ENCODE measurements at places on chromosomes 6 and 20.
A peak's percentile ranks its signal among the peaks of the same experiment; 100 is the strongest.

GRCh38 chr20:37511610-37512275, 9.3 kb upstream of the NNAT start:
- no peak for DNase-seq

DNA sequence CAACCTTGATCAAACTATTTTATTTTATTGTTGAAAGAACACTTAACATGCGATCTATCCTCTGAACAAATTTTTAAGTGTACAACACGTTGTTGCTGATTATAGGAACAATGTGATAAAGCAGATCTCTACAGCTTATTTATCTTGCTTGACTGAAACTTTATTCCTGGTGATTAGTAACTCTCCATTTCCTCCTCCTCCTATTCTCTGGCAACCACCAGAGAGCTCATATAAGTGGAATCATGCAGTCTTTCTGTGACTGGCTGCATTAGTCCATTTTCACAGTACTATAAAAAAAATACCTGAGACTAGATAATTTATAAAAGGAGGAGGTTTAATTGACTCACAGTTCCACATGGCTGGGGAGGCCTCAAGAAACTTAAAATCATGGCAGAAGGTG, 218.1 kb downstream of the LRFN2 start:
- DNase-seq, result no peak

GRCh38 chr6:1590580-1590979, 19.1 kb upstream of the FOXC1 start:
- DNase-seq, result no peak

DNA sequence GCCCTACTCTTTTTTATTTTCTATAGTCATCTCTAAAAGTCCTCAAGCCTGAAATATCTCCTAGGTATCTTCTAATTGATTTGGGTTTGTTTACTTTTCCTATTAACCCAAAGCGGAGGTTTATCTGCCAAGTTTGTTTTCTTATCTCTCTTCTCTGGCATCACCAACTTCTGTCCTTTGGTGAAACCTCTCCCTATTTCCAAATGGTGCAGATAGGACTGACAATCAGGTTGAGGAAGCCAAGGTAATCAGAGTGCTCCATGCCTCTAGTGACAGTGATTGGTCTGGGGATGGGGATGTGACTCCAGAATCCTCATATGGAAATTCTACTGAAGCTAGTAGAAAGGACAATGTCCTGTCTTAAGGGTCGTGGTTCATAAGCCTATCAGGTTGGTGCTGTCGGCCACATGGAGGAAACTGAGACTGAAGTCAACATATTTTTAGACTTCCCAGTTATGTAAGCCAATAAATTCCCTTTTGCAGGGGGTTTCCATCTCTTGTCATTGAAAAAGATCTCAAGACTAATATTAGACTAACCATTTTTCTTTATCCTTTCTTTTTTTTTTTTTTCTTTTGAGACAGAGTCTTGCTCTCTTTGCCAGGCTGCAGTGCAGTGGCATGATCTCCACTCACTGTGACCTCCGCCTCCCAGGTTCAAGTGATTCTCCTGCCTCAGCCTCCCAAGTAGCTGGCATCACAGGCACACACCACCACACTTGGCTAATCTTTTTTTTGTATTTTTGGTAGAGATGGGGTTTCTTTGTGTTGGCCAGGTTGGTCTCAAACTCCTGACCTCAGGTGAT, 28.0 kb downstream of the KIF6 start:
- DNase-seq, result no peak

- DNase-seq, result peak; percentile 57
Measured at GRCh38 chr6:26260110-26260637, 104.8 kb upstream of the BTN3A2 start.

GRCh38 chr6:11397622-11398450, 139.7 kb upstream of the TMEM170B start:
- no peak for DNase-seq

GRCh38 chr6:1716396-1716795, 106.7 kb downstream of the FOXC1 start:
- DNase-seq, result no peak

DNA sequence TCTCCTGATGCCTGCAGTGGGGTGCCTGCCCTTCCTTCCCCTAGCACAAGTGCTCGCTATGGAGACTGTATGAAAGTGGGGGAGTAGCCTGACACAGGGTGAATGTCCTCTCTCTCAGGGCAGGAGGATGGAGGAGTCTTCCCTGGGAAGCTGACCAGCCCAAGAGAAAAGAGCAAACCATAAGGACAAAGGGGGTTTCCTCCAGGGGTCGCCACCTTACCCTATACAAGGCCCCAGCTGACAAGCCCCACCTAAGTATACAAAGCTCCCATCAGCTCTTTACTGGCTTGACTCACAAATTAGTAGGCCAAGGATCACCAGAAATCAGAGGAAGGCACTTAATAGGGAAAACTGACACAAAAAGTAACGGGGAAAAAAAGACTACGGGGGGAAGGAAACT, 54.1 kb downstream of the PLAGL1 start:
- no peak for DNase-seq

GRCh38 chr6:125550892-125551291, 198.5 kb upstream of the HEY2 start:
- DNase-seq, result no peak

Data from Peyer's patch (tissue), 4 donors.